GM23338 (cell line): ENCODE measurements at places on chromosomes 7 and 10. TPM values are rescaled to one million over a fixed set of nuclear protein-coding genes. Genes with fewer than 3 reads are reported as not detected.

The SEMA3C gene
- 0.40 and 1.0 TPM in 2 replicates for polyA plus RNA-seq

The MAP3K8 gene
- 4.7 and 5.0 TPM in 2 replicates for polyA plus RNA-seq

The ABCB1 gene
- 0.42 and 0.53 TPM in 2 replicates for polyA plus RNA-seq

DNA sequence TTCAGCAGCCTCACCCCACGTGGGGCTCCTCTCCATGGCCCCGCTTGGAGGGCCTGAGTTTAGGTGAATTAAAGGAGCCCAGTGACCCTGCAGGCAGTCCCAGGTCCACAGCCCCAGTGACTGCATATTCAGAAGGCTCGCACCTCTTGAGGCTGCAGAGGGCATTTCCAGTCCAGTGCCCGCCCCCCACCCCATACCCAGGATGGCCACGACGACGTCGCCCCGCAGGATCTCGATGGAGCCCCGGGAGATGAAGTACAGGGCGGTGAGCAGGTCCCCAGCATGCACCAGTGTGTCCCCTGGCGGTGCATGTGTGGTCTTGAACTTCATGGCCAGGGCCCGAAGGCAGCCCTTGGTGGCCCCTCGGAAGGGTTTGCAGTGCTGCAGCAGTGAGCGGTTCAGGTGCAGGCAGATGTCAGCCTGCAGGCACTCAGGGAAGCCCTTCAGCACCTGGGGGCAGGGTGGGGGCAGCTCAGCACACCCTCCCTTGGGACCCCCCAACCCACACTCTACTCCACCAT, 28.1 kb downstream of the KCNH2 start:
- DNase-seq = no peak
- no peak overlapping the region for H3K4me3 ChIP-seq
- H3K27me3 ChIP-seq = peaks cover 15% of the 10 kb centered on the region

DNA sequence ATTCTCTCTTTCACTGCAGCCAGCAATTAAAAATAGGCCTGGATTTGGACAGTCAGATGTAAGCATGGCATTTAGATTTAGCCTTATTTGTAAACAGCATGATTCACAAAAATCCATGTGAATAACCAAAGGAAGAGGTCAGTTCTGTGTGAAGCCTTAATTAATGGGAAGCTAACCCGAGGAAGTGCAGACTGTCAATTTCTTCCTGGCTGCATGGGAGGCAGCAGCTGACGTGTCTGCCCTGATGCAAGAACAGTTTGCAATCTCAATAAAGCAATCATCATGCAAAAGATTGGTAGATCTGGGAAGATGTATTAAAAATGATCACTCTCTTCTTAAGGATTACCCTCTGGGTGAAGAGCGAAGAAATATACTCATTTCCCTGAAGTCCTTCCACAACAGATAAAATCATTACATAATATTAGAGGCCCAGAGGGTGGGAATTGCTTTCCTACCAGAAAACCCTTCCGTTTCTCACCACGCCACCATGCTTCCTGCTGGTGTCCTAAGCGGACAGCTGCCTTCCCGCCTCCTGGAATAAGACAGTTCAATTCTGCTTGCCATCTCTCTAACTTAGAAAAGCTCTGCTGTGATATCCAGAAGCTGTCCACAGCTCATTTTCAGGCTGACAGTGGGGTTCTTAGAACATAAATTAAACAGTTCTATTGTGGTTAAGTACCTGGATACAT, 526.7 kb upstream of the NRP1 start:
- no peaks in the 10 kb centered on the region for H3K27me3 ChIP-seq
- peaks cover 29% of the 10 kb centered on the region for H3K4me1 ChIP-seq
- H3K36me3 ChIP-seq = no peaks in the 10 kb centered on the region

- no peak overlapping the region for H3K27ac ChIP-seq
- peak overlapping the region; percentile 39; the same call in 1 of the 2 replicates for H3K4me3 ChIP-seq
- no peaks in the 10 kb centered on the region for H3K27me3 ChIP-seq
- H3K4me1 ChIP-seq = no peaks in the 10 kb centered on the region
- no peak for DNase-seq
These were observed 58.7 kb upstream of the MYL10 start for GRCh38 chr7:101687791-101688182.

DNA sequence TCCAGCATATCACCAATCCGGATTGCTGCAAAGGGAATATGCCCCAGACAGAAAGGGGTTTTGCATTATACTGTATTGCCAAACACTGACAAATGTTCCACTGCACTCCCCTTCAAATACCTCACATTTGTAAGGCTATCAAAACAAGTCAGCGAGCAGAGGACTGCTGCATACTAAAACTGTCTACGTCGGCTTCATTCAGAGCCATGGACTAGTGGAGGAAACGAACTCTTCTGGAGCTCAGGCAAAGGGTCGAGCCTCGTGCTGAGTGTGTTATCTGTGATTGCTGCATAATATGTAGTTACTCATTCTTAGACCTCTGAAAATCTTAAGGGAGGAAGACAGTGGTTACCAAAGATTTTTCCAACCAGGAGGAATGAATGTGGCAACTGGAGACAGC, 200.2 kb downstream of the DYNC1I1 start:
- no peaks in the 10 kb centered on the region for H3K36me3 ChIP-seq
- no peaks in the 10 kb centered on the region for H3K4me1 ChIP-seq
- no peak overlapping the region for H3K27ac ChIP-seq
- no peak for DNase-seq

DNA sequence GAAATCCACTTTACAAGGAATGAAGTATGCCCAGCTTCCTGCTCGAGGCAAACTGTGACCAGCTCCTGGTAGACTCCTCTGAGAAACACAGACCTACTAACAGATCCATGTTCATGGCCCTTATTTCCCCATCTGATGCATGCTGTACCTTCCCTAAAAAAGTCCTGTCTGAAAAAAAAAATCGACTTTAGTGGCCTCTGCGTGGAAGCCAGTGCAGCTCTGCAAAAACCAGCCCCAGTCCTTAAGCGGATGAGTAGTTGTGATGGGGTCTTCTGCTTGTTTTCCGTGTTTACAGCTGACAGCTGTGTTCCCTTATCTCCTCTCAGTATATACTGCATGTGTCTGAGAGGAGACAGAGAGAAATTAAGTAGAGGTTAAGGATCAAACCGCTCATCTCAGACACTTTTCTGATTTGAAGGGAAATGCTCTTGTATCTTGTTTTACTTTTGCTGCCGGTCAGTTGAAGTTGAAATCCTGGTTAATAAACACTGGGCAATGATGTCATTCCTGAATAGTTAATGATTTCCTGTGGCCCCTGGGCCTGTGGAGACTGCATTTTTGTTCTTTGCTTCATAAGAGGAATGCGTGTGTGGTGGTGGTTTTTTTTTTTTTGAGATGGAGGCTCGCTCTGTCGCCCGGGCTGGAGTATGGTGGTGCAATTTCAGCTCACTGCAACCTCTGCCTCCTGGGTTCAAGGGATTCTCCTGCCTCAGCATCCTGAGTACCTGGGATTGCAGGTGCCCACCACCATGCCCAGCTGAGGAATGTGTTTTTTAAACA, 67.6 kb downstream of the DOCK1 start:
- H3K27me3 ChIP-seq = no peaks in the 10 kb centered on the region
- H3K4me3 ChIP-seq = no peak overlapping the region
- H3K27ac ChIP-seq = no peak overlapping the region

- peaks cover 15% of the 10 kb centered on the region for H3K4me1 ChIP-seq
- no peak overlapping the region for H3K27ac ChIP-seq
- no peaks in the 10 kb centered on the region for H3K36me3 ChIP-seq
- H3K4me3 ChIP-seq = peak overlapping the region; percentile 51; the same call in 1 of the 2 replicates
- peaks cover 16% of the 10 kb centered on the region for H3K27me3 ChIP-seq
These were observed 66.7 kb downstream of the PDGFA start for GRCh38 chr7:452791-453455.

- H3K27me3 ChIP-seq = no peaks in the 10 kb centered on the region
- H3K27ac ChIP-seq = no peak overlapping the region
- H3K4me1 ChIP-seq = peaks cover 33% of the 10 kb centered on the region
- no peak for DNase-seq
- no peaks in the 10 kb centered on the region for H3K36me3 ChIP-seq
- H3K4me3 ChIP-seq = no peak overlapping the region
These were observed 2.8 kb upstream of the DEPP1 start for GRCh38 chr10:44981172-44982113.

- H3K4me1 ChIP-seq = no peaks in the 10 kb centered on the region
- DNase-seq = no peak
- no peak overlapping the region for H3K4me3 ChIP-seq
These were observed 64.8 kb downstream of the CLIP2 start for GRCh38 chr7:74354009-74354408.

- no peaks in the 10 kb centered on the region for H3K27me3 ChIP-seq
- H3K27ac ChIP-seq = no peak overlapping the region
- H3K4me3 ChIP-seq = no peak overlapping the region
These were observed 11.0 kb downstream of the PYROXD2 start for GRCh38 chr10:98403812-98404504.

GRCh38 chr10:71971769-71972555, 7.8 kb downstream of the CHST3 start:
- DNase-seq = no peak
- H3K27ac ChIP-seq = no peak overlapping the region
- peaks cover 8% of the 10 kb centered on the region; the same call in 1 of the 2 replicates for H3K4me1 ChIP-seq
- no peaks in the 10 kb centered on the region for H3K27me3 ChIP-seq

GRCh38 chr7:54326592-54327167, 215.5 kb upstream of the VSTM2A start:
- H3K4me3 ChIP-seq = no peak overlapping the region
- 0 out of 2 replicates have a peak, but pooled peaks cover 5% of the 10 kb centered on the region for H3K4me1 ChIP-seq
- peaks cover 3% of the 10 kb centered on the region; the same call in 1 of the 2 replicates for H3K36me3 ChIP-seq
- no peak overlapping the region for H3K27ac ChIP-seq
- H3K27me3 ChIP-seq = no peaks in the 10 kb centered on the region
